ENCODE measurements at places on chromosomes 7 and 10.

DNA sequence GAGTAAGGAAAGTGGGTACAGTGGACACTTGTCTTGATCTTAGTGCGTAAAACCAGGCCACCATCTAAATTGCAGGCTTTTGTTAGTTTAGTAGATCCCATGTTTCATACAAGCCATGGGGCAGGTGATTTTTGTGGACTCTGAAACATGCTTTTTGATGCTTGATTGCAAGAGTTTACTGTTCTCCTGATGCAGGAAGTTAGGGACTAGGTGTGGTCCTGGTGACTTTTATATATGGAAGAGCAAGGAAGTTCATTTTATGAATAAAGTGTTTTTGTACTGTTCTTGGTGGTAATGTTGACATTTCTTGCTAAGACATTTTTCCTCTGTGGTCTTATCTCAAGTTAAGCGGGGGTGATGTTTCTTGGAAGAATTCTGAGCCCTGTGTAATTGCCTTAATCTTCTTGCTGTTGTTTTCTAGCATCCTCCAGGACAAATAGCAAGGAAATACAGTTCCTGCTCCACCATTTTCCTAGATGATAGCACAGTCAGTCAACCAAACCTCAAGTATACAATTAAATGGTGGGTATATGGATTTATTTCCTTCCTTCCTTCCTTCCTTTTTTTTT lies 89.0 kb upstream of the GJD4 start:
- no peak for DNase-seq

DNA sequence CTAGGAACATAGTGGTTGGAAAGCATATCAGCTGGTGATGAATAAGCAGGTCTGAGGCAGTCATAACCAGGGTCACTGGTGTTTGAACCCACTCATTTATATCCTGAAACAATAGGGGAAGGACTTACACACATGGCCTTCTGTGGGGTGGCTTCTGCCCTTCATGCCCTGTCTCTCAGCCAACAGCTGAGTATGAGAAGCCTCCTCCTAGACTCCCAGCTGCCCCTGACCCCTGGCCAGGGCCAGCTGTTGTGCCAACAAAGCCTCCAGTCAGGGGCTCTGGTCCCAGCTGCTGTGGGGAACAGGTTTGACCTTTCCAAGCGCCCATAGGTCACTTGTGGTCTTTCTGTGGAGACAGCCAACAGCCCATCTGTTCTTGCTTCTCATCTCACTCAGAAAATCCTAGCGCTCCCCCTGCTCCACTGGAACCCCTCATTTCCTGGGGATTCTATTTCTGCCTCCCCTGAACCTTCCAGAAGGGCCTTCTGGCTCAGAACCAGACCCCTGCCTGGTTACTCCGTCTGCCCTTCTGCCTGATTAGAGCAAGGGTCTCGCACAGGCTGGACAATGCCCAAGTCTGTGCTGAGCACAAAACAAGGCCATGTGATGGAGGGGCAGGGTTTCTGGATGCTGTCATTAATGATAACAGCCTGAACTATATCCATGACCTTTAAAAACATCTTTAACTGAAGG lies 9.7 kb upstream of the PURB start:
- DNase-seq, result no peak

DNA sequence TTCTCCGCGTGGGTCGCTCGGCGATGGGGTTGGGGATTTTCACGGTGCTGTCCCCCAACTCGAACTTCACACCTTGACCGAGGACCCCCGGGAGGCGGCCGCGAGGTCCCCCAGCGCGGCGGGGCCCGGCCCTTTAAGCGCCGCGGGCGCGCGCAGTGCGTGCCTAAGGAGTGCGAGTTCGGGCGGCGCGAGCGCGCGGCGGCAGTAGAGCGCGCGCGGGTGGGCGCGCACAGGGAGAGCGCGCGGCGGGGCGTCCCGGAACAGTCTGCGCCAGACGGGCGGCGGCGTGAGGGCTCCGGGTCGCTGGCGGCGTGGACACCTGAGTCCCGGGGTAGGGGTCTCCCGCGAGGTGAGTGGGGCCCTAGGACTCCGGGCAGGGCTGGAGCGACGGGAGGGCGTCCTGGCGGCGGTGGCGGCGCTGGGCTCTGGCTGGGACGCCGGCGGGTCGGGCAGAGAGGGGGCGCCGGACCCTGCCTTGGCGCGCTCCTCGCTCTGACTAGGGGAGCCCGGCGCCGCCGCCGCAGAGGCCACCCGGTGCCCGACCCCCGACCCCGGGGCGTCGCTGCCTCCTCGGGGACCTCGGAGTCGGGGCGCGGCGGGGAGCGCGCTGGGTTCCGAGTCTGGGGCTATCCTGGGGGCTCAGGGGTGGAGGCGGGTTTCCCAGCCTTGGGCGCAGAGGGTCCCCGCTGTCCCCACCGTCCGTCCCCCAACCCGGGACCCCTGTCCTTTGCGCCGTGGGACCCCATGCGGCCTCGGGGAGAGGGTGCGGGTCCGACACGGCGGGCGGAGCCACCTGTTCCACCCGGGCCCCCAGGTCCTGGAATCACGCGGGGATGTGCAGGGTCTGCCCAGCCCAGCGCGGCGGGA lies at the start of gene PROSER2:
Gene PROSER2, plus strand, starts transcription at position 235 of the 867 bp plus-strand sequence. CDS start 28,722 bp downstream, outside the sequence.
- DNase-seq, result peak; percentile 79

- DNase-seq, result no peak
Measured at GRCh38 chr7:42053834-42054233, 183.2 kb downstream of the GLI3 start.

GRCh38 chr10:31075434-31075833 lies 43.8 kb upstream of the ZNF438 start:
- no peak for DNase-seq

- no peak for DNase-seq
Measured at GRCh38 chr7:135407884-135408283, 102.0 kb downstream of the CNOT4 start.
